ENCODE measurements at places on chromosomes 1 and 21.

DNA sequence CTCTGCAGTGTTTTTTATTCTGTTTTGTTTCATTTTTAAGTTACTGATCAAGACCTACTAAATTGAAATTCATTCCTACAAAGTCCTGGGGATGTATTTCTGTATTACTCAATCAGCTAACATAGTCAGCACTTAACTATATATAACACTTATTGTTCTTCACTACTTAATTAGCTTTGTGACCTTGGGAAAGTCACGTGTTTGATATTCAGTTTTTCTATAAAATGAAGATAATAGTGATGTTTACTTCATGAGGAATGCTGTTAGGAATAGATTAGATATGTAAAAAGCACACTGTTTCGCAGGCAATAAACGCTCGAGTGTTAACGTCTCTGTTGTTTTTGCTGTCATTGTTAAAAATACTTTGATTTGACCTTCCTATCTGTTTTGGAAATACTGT lies 44.6 kb downstream of the CTTNBP2NL start:
- no peak for DNase-seq

DNA sequence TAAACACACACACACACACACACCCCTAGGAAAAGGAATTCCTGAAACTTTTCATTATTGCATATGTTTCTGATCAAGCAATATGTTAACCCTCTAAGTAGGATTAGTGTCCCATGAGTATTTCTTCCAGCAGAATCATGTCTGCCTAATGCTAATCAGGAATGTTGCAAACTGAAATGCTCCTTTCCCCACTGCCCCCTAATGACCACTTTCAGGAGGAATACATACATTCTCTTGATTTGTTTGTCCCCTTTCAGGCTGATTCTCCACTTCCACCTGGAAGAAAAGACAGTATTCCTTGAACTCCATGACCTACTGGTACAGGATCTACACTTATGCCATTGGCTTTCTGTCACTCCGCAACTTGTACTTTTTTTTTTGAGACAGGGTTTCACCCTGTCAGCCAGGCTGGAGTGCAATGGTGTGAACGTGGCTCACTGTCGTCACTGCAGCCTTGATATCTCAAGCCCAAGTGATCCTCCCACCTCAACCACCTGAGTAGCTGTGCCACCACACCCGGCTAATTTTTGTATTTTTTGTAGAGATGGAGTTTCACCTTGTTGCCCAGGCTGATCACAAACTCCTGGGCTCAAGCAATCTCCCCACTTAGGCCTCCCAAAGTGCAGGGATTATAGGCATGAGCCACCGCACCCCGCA lies 56.7 kb downstream of the LRIG2 start:
- no peak for DNase-seq

GRCh38 chr1:56915960-56916359 lies 49.9 kb downstream of the C8B start:
- DNase-seq, result no peak

DNA sequence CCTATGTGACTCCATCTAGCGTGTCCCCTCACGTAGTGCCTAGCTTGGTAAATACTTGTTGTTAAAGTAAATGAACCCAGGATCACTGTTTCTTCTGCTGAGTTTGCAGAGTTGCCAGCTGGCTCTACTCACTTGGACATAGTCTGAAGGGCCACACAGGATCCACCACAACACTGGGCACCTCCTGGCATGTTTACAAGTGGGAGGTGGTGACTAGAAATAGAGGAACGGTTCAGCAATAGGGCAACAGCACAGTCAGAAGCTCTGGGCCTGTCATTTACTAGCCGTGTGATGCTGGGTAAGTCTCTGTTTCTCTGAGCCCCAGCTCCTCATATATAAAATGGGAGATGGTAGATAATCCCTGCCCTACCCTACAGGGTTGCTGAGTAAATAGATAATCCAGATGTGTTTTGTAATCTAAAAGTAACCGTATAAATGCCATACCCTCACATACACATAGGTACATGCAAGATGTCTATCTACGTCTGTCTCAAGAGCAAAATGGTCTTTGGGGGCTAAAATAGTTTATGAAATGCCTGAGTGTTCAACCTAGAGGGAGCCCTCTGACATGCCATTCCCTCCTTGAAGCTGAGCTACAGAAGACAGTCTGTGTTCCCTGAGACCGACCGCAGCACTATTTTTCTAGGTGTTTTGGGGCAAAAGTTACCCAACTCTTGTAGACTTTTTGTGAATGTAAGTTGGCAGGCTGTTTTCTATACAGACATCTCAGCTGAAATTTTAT lies 20.5 kb downstream of the RNF220 start:
- no peak for DNase-seq

GRCh38 chr1:155871390-155871789 lies 12.0 kb downstream of the SYT11 start:
- no peak for DNase-seq

Measured in HL-60 (cell line).